Amniotic epithelial cell (primary cell): ENCODE measurements at places on chromosomes 7 and 10.
A peak's percentile ranks its signal among the peaks of the same experiment; 100 is the strongest.

GRCh38 chr10:4281190-4281825 is 496.3 kb upstream of the KLF6 start:
- DNase-seq = no peak

DNA sequence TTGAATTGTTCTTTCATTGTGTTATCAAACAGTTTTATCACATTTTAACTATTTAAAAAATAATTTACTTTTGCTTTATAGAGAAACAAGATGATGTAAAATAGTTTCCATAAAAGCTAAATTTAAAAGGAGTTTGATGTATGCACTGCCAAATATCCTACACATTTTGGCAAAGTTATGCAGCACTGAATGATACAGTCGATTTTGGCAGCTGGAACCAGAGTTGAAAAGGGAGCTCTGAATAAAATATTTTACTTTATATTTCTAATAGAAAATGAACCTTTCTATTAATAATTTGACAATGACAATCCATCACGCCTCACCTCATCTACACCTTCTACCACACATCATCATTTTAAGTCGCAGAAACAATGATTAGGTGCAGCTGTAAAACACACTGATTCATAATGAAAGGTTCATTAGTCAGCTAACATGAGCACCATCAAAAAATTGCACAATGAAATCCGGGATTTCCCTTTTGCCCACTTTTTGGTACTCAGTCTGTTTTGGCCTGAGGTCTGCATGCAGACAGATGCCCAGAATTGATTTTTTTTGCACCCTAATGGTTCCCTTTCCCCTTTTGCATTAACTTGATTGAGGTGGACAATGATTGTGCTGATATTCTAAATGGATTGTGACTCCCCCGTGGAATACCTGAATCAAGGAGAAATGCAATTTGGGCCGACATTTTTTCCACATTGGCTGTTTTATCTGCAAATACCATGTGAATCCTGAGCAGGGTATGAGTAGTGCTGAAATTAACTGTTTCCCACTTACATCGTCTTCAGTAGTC is 105.8 kb downstream of the THSD7A start:
- no peak for DNase-seq

DNA sequence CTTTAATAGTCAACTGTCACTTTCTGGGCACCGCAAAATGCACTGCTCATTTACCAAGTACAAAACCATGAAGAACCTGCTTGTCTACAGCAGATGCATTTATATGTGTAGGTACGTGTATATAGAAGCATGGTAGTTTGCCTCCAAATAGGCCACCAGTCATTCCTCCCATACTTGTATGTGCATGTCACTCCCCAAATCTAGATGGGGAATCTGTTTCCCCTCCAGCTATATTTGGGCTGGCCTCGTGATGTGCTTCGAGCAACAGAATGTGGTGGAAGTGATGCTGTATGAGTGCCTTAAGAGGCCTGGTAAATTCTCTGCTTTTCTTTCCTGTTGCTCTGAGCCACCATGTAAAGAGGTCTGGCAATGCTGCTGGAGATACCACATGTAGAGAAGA is 47.1 kb downstream of the PSMC2 start:
- no peak for DNase-seq

DNA sequence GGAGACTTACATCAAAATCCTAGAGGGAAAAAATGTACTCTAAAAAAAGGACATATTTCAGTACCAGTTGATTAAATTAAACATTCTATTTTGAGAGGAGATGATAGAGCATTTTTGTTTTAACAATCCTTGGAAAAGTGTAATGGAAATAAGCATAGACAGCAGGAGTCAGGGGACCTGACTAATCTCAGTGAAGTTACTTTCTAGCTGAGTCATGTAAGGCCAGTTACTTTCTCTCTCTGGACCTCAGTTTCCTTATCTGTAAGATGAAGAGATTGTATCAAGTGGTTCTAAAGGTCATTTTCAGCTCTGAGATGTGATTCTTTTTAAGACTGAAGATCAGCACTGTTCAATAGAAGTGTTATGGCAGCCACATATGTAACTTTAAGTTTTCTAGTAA is 44.1 kb downstream of the VTI1A start:
- DNase-seq = peak; percentile 32

DNA sequence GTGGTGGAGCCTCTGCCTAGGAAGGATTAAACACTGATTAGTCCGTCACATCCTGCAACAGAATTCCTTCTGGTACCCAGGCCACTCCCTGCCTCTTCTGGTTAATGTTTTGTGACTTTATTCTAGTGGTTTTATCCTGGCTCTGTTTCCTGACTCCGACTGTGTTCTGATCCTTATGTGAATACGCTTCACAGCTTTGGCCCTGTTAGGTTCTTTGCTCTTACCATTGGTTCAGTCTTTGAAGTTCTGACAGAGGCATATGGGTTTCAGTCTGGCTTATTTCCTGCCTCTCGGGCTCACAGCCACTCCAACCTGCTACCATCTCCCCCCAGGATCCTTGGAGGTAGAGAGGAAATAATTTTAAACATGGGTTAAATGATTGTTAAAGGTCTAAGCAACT is 23.2 kb upstream of the FGL2 start:
- DNase-seq = no peak

DNA sequence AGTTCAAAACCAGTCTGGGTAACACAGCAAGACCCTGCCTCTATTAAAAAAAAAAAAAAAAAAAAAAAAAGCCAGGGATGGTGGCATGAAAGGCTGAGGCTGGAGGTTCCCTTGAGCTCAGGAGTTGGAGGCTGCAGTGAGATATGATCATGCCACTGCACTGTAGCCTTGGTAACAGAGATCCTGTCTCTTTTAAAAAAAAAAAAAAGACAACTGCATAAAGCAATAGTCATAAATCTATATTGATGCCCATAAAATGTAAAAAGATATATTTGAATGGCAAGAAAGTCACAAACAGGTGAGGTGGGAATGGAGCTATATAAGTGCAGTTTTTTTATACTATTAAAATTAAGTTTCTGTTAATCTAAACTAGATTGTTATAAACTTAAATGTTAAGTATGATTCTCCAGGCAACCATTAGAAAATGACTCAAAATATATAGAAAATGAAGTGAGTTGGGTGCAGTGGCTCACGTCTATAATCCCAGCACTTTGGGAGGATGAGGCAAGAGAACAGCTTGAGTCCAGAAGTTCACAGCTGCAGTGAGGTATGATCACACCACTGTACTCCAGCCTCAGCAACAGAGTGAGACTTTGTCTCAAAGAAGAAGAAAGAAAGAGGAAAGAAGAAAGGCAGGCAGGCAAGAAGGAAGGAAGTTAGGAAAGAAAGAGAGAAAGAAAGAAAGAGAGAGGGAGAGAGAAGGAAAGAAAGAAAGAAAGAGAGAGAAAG is 13.4 kb upstream of the HNRNPH3 start:
- no peak for DNase-seq

DNA sequence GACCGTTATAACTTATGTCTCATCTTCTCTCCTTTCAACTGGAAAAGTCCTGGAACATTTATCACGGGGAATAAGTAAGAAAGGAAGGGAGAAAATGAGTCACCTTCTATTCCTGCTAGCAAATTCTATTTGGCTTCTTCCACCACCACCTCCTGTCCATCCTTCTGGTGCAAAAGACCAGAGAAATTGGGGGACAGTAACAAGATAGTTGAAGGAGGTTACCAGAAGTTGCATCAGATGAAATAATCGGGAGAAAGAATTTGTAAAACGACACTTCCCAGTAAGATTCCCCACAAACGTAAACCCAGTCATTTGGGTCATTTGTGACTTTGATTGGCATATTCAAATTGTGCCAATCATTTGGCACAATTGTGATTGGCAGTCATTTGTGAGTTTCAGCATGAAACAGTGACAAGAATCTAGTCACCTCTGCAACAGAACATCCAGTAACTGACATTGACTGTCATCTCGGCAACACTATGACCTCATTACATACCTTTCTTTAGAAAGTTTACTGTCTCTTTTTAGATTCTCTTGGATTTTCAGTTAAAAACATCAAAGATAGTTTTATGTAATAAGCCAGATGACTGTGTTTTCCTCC is 51.3 kb upstream of the PIK3CG start:
- peak; percentile 10 for DNase-seq
